ENCODE measurements at places on chromosomes 12 and 14. TPM values are rescaled to one million over a fixed set of nuclear protein-coding genes. Genes with fewer than 3 reads are reported as not detected.

GRCh38 chr12:62575036-62575435 lies 108.4 kb downstream of the MON2 start:
- H3K27ac ChIP-seq, result no peak overlapping the region
- H3K4me1 ChIP-seq, result no peaks in the 10 kb centered on the region
- peaks cover 14% of the 10 kb centered on the region for H3K36me3 ChIP-seq
- H3K27me3 ChIP-seq, result no peaks in the 10 kb centered on the region

DNA sequence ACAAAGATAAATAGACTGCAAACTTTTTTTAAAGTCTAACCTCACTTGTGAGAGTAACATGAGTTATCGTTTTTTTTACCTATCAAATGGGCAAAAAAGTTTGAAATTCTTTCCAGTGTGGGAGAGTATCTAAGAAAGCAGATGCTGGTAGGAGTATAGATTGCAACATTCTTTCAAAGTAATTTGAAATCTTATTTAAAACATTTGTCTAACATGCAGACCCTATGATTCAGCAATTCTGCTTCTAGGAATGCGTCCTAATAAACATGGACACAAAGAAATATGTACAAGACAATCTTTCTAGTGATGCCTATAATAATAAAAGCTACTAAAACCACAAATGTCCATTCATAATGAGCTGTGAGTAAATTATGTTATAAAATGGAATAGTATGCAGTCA lies 110.4 kb upstream of the TMCC3 start:
- DNase-seq, result no peak
- peaks cover 15% of the 10 kb centered on the region for H3K4me1 ChIP-seq

DNA sequence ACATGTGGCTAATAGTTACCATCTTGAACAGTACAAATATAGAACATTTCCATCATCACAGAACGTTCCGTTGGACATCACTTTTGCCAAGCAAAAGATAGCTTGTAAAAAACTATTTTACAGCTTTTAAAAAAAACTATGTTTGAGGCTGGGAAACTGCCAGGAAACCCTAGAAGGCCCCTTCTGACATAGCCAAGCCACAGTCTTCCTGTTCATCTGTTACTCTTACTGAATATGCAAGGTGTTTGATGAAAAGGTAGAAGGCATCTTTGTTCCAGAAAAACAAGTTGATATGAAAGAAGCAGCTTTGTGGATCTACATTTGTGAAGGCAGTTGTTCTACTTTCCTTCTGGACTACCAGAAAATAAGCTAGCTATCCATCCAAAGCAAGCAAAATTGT lies 23.6 kb upstream of the WNK1 start:
- H3K27ac ChIP-seq, result peak overlapping the region; percentile 79
- peak; percentile 28 for DNase-seq
- H3K36me3 ChIP-seq, result peaks cover 17% of the 10 kb centered on the region

GRCh38 chr14:22391908-22392565 lies 197.0 kb downstream of the DAD1 start:
- H3K4me3 ChIP-seq, result no peak overlapping the region
- H3K27ac ChIP-seq, result no peak overlapping the region
- no peaks in the 10 kb centered on the region for H3K27me3 ChIP-seq
- no peaks in the 10 kb centered on the region for H3K4me1 ChIP-seq
- no peak for DNase-seq

- no peaks in the 10 kb centered on the region for H3K4me1 ChIP-seq
- no peaks in the 10 kb centered on the region for H3K36me3 ChIP-seq
- no peak for DNase-seq
- H3K4me3 ChIP-seq, result no peak overlapping the region
- no peak overlapping the region for H3K27ac ChIP-seq
Measured at GRCh38 chr12:115364921-115365320, 680.9 kb upstream of the TBX3 start.

DNA sequence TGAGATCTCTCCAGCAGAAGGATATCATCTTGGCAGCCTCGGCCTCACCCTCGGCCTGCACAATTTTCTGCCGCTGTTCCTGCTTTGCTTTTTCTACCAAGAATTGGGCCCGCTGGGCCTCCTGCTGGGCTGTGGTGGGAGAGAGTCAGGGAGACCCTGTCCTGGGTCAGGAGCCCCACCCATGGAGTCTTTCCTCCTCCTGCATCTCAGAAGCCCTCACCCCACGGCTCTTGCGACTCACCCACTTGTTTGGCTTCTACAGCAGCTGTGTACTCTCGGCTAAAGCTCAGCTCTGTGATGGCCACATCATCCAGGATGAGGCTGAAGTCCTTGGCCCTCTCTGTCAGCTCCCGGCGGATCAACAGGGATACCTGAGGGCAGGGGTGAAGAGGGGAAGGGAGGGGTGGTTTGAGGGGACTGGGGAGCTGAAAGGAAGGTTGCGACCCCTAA lies 2.8 kb downstream of the PHB2 start:
- H3K27ac ChIP-seq, result peak overlapping the region; percentile 40
- H3K36me3 ChIP-seq, result peaks cover 57% of the 10 kb centered on the region
- no peak for DNase-seq
- no peaks in the 10 kb centered on the region for H3K27me3 ChIP-seq
- no peak overlapping the region for H3K4me3 ChIP-seq
- peaks cover 71% of the 10 kb centered on the region for H3K4me1 ChIP-seq

- no peak for DNase-seq
- peaks cover 38% of the 10 kb centered on the region for H3K27me3 ChIP-seq
- H3K4me3 ChIP-seq, result no peak overlapping the region
- no peaks in the 10 kb centered on the region for H3K36me3 ChIP-seq
- peaks cover 6% of the 10 kb centered on the region for H3K4me1 ChIP-seq
Measured at GRCh38 chr12:6280053-6280469, 30.4 kb upstream of the PLEKHG6 start.

GRCh38 chr14:71321574-71322315 lies 414.5 kb downstream of the PCNX1 start:
- peak overlapping the region; percentile 82 for H3K27ac ChIP-seq
- peaks cover 58% of the 10 kb centered on the region for H3K4me1 ChIP-seq
- DNase-seq, result no peak
- peak overlapping the region; percentile 87 for H3K4me3 ChIP-seq

DNA sequence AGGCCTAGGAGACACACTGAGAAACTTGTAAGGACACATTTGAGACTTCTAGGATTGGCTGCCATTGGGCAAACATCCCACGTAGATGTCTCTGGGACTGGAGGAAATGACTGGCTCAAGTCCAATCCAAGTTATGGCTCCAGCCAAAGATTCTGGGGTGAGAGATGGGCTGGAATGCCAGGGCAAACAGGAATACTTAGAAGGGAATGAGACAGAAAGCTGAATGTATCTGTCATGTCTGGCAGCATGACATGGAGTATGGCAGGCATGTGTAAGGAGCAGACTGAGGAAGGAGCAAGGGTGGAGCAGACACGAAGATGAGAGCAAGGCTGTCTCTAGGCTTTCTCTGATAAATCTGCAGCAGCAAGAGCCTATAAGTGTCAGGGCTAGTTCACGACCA lies 209.2 kb downstream of the PHLDA1 start:
- peaks cover 3% of the 10 kb centered on the region for H3K4me1 ChIP-seq
- H3K27me3 ChIP-seq, result peaks cover 8% of the 10 kb centered on the region
- no peak overlapping the region for H3K4me3 ChIP-seq
- no peak for DNase-seq
- no peak overlapping the region for H3K27ac ChIP-seq

DNA sequence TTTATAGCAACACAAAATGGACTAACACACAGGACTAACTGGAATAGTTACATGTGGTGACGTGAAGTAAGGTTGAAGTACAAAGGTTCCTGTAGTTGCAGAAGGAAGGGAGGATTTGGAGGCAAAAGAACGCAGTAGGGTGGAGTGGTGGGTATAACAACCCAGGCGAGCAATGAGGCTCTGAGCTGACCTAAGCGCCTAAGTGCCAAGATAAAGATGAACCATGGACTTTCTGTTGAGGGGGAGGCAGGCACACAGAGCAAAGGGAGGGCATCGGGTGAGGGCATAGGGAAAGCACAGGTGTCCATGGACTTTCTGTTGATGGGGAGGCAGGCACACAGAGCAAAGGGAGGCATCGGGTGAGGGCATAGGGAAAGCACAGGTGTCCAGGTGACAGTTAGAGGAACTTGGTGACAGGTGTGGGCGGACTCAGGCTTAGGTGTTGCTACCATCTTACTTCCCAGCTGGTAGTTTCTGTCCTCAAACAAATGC lies 15.2 kb downstream of the SCNN1A start:
- H3K27me3 ChIP-seq, result peaks cover 16% of the 10 kb centered on the region
- no peak for DNase-seq
- H3K36me3 ChIP-seq, result no peaks in the 10 kb centered on the region
- H3K4me1 ChIP-seq, result peaks cover 24% of the 10 kb centered on the region
- no peak overlapping the region for H3K4me3 ChIP-seq

DNA sequence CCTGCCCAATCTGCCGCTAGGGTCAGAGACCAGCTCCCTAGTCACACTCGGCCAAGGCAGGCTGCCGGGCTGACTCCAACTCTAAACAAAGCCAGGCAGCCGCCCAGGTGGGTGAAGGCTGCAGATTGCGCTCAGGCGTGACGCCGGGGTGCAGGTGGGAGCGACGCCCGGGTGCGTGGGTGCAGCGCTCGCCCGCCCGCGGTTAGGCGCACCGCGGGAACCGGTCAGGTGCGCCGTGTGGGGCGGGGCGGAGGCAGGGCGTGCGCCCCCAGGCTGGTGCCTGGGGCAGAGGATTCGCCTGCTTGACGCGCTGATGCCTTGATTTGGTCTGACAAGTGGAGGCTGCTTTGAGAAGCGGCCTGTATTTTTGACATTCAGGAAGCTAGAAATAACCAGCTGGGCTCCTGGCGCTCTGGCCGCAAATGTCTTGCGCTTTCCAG lies 126.7 kb upstream of the HIF1A start:
- peak overlapping the region; percentile 11 for H3K4me3 ChIP-seq
- peaks cover 9% of the 10 kb centered on the region for H3K36me3 ChIP-seq
- H3K27ac ChIP-seq, result no peak overlapping the region
- DNase-seq, result peak; percentile 47
- peaks cover 55% of the 10 kb centered on the region for H3K4me1 ChIP-seq

DNA sequence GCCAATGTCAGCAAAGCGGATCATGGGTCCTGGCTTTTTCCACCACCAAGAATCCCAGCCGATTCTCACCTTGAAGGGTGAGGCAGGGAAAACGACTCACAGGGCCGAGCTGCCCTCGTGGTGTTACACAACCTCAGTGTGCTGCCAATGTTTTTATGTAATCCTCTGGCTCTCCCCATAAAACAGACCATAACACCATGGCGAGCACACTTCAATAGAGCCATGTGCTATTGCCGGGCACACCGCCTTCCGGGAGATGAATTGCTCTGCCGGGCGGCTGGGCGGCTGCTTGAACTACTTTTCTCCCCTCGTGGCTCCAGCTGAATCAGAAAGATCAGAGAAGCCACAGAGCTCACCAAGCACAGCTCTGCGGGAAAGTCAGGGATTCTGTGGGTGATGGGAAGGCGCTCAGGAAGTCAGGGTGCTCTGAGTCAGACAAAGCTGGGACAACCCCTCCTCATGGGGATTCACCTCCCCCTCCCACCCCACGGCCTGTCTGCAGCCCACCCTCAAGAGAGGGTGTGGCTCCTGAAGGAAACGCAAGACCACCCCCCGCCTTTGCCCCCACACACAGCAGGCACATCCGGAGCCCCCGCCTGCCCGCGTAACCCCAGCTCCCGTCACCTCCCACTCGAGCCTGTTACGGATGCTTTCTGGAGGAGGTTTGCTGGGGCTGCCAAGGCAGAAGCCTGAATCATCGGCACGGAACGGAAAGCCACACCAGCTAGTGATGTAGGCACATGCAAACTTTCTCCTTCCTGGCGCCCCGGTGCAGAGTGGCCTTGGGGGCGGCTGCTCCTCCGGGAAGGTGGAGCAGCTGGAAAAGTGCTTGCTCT lies 1.8 kb downstream of the GALNT9 start:
- peaks cover 25% of the 10 kb centered on the region for H3K27me3 ChIP-seq
- no peak overlapping the region for H3K27ac ChIP-seq
- no peak for DNase-seq
- peaks cover 3% of the 10 kb centered on the region for H3K36me3 ChIP-seq

GRCh38 chr14:20415782-20416206 lies 2.5 kb upstream of the TEP1 start:
- H3K4me3 ChIP-seq, result no peak overlapping the region
- no peak overlapping the region for H3K27ac ChIP-seq
- peak; percentile 33 for DNase-seq

DNA sequence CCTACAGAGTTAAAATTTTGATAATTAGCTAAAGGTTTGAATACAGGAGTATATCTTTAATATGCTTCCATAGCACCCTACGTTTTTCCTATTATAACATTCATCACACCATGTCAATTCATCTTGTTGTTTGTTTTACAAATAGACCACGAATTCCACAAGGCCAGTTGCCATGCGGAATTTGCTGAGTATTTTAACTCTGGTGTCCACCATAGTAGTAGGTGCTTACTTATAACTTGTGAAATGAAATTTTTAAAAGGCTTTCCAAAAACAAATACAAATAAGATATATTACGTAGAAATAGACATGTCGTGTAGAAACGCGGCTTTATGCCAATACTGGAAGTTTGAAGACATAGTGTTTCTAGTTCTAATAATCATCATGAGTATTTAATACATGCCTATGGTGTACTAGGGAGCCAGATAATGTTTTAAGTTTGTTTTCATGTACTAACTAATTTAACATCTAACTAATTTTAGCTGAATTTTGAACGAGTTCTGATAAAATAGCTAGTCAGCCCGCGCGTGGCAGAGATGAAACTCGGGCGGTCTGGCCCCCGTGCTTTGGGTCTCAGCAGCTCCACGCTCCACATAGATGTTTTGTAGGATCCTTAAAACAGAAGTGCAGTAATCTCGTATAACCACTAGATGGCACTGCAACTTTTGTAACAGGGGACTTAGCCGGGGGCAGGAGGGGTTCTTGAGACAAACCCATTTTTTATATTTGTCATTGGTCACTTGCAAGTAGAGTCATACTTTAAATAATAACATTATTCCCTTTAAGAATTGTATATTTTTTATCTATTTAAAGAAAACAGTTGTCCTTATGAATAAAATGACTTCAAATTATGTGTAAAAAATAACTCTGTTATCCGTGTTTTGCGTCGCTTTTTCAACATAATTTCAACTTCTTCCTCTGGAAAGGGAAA lies 10.2 kb downstream of the CD69 start:
- no peaks in the 10 kb centered on the region for H3K27me3 ChIP-seq
- DNase-seq, result peak; percentile 61
- H3K4me1 ChIP-seq, result peaks cover 55% of the 10 kb centered on the region

- no peak for DNase-seq
- H3K27me3 ChIP-seq, result peaks cover 2% of the 10 kb centered on the region
- H3K4me1 ChIP-seq, result no peaks in the 10 kb centered on the region
- no peak overlapping the region for H3K27ac ChIP-seq
Measured at GRCh38 chr12:111215881-111216280, 153.0 kb downstream of the PHETA1 start.

- H3K27me3 ChIP-seq, result peaks cover 16% of the 10 kb centered on the region
- H3K36me3 ChIP-seq, result no peaks in the 10 kb centered on the region
- no peak overlapping the region for H3K4me3 ChIP-seq
- no peaks in the 10 kb centered on the region for H3K4me1 ChIP-seq
- DNase-seq, result no peak
Measured at GRCh38 chr14:54209511-54210250, 187.1 kb upstream of the CDKN3 start.

Gene MLF2
- total RNA-seq, result 101 TPM

Gene RFLNA
- total RNA-seq, result not detected

Gene GYS2
- total RNA-seq, result not detected

Gene LBHD2
- not detected for total RNA-seq

Gene CPSF6
- 91.6 TPM for total RNA-seq

Gene CCDC38
- total RNA-seq, result not detected

Gene COX8C
- not detected for total RNA-seq

Gene NRDE2
- total RNA-seq, result 20.3 TPM

Gene MORN3
- total RNA-seq, result 4.2 TPM

Gene GPRC5D
- total RNA-seq, result 1.6 TPM

Gene CHGA
- not detected for total RNA-seq

Gene NAV3
- not detected for total RNA-seq

Gene MYH6
- 0.08 TPM for total RNA-seq

Gene KRT72
- not detected for total RNA-seq

Gene OTOGL
- total RNA-seq, result not detected

Gene ETV6
- 54.9 TPM for total RNA-seq

Gene FERMT2
- total RNA-seq, result 1.8 TPM
